Left kidney (tissue), 8 donors: ENCODE measurements at places on chromosomes 2 and 18.

GRCh38 chr2:206988884-206989283 lies 49.6 kb downstream of the CPO start:
- DNase-seq, result no peak

- DNase-seq, result no peak
These were observed 1.1 kb downstream of the GREB1 start for GRCh38 chr2:11534746-11535484.

DNA sequence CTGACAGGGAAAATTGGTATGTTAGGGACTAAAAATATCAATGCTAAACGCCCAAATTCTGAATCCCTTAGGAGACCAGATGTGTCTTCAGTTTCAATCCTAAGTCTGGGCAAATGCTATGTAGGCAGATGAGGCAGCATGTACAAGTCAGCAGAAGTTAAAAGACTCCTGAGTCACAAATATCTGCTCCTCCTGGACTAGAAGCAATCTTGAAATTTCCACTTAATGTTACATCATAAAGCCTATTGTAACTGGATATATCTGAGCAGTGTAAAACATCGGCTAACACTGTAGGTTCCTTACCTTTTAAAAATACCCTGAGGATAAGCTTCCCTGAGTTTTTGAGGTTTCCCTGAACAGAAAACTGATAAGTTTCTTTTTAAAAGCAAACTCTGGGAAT lies 1087.6 kb upstream of the PIK3C3 start:
- no peak for DNase-seq

DNA sequence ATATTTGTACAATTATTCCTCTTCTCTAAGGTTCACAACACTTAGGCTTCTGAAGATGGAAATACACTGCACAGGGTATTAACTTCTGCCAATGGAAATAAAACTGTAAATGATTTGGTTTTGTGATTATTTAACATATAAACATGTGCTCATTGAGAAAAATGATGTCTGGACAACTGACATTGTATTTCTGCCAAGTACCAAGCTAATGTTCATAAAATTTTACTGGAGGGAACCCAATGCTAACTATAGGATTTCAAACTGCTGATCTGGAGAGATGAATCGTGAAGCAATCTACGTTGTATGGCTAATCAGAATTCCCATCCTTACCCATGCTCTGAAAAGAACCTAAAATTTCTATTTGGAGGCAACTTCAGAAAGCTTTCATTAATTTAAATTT lies 279.7 kb downstream of the NRXN1 start:
- no peak for DNase-seq

GRCh38 chr2:15725782-15726112 lies 134.1 kb downstream of the DDX1 start:
- DNase-seq, result no peak

DNA sequence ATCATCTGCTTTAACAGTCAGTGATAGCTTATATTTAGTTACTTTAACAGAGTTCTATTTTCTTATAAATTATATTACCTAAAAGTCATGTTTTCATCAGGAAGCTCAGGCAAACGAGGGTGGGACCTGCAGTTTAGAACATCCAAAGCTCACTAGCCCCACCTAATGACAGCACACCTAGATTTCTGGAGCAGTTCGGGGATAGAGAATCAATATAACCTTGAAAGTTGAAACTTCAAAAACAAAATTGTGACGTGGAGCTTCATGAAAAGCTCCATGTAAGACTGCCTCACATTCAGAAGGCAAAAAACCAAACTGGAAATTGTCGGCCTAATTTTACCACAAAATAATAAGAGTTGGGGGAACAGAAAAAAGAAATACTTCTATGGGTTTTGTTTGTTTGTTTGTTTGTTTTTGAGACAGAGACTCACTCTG lies 185.9 kb upstream of the CCDC150 start:
- DNase-seq, result peak; percentile 28
